ENCODE measurements at places on chromosomes 7 and 10.

- no peak for DNase-seq
Measured at GRCh38 chr7:111710839-111711380, 148.6 kb upstream of the IMMP2L start.

DNA sequence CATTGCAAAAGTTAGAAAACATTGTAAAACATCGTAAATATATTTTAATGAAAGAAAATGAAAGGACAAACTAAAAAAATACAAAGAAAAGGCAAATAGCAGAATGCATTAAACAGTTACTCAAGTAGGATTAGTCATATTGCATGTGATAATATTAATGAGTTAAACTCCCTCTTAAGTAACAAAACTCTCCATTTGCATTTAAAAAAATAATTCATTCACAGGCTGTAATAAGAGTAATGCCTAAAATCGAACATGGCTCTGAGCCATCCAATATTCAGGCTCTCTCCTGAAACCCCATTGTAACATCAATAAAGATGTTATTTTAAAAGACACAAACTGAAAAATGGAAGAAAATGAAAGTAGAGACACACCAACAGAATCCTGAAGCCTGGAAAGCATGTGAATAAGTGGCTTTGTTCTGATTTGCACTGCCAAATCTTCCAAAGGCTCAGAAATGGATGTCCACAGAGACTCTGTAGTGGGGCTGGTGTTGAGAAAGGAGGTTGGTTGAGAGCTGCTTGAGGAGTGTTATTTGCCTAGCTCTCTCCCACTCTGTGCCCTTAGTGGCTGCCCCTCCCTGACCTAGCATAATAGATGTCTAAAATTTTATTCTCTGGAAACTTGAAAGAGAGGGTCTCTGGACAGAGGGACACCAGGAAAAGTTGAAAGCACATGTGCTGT, 268.3 kb upstream of the MEOX2 start:
- no peak for DNase-seq

GRCh38 chr10:78656417-78657162, 412.2 kb upstream of the ZMIZ1 start:
- DNase-seq: no peak

GRCh38 chr7:113113912-113114311, 4.4 kb downstream of the SMIM30 start:
- peak; percentile 11 for DNase-seq

GRCh38 chr10:33602278-33602677, 267.8 kb upstream of the NRP1 start:
- DNase-seq: no peak

DNA sequence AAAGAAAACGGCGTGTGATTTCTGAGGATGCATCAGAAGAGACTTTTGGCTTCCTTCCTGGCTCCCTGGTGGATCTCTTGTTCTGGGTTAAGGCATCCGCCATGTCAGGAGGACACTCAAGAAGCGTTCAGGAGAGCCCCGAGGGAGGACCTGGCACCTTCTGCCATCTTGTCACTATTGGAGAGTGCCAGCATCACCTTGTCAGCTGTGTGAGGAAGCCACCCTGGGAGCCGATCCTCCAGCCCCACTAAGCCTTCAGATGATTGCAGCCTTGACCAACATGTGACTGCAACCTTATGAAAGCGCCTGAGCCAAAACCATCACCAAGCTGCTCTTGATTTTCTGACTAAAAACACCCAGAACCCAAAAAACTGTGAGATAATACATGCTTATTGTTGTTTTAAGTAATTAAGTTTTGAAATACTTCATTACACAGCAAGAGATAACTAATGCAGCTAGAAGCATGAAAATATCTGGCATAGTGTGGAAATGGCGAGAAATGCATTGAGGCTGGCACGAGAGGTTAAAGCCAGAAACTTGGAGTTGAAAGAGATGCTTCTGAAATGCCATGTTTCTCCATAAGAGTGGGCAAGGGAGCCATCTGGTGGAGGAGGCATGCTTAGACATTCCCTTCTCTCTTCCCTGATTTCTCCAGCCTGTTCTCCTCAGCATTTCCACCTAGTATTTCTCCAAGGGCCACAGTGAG, 5.4 kb upstream of the ZFYVE27 start:
- peak; percentile 73 for DNase-seq

- DNase-seq: peak; percentile 74
Measured at GRCh38 chr10:94287336-94287735, 75.4 kb downstream of the NOC3L start.
